ENCODE measurements at places on chromosomes 4 and X.

DNA sequence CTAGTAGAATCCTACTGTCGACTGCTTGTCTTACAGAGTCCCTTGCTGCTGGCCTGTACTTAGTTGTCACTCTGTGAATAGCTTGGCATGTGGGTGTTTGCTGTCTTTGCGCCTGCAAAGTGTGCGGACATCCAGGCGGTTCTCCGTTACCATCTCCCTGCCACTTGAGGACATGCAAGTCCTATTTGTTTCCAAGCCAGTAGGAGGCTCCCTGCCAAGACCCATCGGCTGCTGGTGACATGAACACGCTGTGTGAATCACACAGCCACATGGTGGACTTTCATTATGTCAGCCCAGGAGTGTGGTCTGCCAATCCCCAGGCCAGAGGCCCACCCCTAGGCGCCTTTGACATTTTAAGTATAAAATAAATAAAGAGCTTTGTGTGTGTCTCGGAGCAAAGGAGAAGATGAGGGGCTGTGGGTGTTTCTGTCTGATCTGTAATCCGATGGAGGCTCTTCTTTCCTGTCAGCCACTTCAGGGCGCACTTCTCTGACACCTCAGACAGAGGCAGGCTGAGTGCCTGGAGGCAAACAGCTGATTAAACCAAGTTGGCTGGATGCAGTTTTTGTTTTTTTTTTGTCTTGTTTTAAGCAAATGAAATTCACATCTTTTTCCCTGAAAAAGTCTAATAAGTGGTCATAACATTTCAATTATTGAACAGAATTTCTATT is 51.5 kb downstream of the ALPK1 start:
- DNase-seq: no peak

DNA sequence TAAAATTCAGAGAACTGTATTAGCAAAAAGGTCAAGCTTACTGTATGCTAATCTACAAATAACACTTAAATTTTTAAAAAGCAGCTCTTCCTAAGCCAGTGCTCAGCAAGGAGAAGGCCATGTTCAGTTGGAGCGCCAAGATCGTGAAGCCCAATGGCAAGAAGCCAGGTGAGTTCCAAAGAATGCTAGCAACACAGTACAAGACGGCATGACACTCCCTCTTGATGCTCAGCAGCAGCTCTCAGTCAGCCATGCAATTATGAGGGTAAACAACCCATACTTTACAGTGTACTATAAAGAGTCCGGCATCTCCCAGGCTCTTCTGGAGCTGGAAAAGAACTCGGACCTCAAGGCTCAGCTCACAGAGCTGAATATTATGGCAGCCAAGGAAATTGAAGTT is 34.9 kb downstream of the STX18 start:
- no peak for DNase-seq

DNA sequence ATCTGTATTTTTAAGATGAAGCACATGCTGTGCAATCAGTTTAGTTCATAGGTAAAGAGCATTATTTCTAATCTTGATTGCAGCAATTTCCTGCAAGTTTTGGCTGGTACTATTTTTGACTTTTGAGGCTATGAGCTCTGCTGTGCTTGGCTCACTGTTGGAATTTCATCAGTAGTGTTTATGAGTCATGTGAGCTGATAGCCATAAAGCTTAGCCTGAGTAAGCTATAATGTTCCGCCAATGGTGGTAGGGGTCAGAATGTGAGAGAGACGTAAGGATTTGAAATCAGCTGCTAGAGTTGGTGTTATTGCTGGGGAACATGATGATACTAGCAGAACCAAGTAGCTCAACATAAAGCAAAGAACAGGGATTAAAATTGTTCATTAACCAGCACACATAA is 590.9 kb upstream of the GNPDA2 start:
- DNase-seq: no peak

DNA sequence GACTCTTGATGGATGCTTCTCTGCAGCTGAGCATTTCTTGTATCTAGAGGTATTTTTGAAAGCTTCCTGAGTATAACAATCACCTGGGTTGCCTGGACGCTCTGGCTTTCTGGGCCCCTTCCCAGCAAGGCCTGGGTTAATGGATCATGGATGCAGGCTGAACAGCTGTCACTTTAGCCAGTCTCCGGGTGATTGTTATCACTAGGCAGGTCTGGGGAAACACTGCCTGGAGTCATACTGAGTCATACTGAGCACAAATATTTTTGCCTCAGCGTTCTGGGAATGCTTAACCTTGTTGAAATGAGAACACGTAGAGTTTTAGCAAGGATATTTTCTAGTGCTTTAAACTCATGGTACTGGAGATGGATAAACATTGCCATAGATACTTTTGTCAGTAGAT is 102.6 kb downstream of the PHEX start:
- peak; percentile 25 for DNase-seq

DNA sequence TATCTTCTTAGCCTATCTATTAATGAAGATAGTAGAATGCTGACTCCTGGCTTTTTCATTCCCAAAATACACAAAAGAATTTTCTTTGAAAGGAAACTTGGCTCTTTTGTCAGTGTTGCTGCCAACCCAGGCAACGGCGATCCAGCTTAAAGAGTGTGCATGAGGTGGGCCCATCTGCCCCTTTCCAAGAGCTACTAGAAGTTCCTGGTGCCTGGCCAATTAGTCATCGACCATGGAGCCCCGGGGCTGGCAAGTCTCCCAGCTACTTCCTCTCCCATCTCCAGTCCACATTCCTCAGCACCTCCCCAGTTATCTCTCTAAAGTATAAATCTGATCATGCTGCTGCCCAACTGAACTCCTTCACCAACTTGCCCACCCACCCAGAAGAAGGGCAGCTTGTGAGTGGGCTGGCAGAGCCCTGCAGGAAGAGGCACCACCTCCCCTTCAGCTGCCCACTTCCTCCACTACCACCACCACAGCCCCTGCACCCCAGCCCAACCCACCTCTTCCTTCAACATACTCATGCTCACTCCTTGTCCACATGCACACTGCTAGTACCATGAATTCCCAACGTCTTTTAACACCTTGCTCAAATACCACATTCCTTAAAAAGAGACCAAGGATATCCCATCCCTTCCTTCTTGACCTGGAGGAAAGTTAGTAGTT is 158.2 kb upstream of the MAP3K15 start:
- DNase-seq: peak; percentile 51

GRCh38 chr4:25904748-25905082 is 9.3 kb upstream of the SMIM20 start:
- DNase-seq: no peak

- no peak for DNase-seq
Measured at GRCh38 chr4:63790377-63790776, 618.9 kb downstream of the TECRL start.

DNA sequence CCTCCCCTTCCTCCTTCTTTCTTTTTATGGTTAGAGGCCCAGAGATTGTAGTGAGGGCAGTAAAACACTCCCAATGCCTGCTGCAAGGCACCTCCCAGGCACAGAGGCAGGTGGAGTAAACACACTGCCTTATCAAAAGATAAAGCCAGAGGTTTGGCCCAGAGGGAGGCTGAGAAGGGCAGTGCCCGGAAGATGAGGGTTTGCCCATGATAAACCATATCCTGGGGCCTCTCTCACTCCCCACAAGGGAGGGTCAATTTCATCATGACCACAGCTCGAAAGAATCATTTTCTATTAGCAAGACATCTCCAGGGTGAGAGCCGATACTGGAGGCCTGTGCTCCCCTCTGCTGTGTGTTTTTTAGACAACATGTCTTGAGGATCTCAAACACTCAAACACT is 98.5 kb upstream of the FAM9C start:
- no peak for DNase-seq

GRCh38 chrX:53561912-53562311 is 124.6 kb downstream of the HUWE1 start:
- no peak for DNase-seq

DNA sequence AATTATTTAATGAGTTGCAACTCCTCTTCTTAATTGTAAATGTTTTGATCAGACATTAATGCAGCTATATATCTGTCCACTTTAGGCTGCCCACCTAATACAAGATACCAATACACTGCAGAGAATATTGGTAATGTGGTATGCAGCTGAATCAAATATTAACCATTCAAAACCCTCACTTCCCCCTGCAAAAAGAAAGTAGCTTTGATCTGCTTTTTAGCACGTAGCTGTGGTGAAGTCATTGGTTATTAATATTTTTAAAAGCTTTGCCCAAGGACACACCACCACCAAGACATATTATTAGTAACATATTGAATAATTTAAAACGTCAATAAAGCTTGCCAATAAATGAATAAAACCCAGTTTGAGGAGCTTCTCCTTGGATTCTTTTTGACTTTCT is 28.6 kb upstream of the CYP2U1 start:
- DNase-seq: no peak

DNA sequence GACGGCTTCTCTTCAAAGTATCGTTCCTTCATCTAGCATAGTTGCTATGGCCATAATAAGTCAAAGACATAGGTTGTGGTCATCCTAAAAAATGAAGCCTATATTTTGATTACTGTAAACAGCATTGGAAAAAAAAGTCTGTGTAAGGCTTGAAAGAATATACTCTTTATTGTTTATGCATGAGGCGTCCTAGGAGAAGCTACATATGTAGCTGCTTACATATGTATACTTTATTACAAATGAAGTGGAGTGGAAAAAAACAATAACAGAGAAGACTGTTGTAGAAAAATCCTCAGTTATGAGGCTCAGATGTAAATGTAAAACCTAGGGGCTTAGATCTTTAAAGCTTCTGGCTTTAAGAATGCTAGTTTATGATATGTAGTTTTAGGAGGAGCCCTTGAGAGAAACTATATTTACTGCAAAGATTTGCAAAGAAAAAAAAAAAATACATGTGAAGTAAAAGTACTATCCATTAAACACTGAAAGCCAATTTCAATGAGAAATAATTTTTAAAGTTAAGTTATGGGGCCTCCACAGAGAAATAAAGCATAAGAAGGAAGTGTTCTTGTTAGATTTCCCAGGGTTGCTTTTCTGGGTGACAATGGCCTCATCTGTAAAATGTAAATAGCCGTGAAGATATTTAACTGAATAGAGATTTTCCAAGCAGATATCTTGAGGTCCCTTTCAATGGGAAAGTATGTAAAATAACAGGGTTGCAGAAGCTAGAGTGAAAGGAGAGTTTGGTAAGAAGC is 598.2 kb downstream of the TRIML1 start:
- no peak for DNase-seq

GRCh38 chr4:128350449-128351045 is 62.9 kb upstream of the PGRMC2 start:
- DNase-seq: no peak

DNA sequence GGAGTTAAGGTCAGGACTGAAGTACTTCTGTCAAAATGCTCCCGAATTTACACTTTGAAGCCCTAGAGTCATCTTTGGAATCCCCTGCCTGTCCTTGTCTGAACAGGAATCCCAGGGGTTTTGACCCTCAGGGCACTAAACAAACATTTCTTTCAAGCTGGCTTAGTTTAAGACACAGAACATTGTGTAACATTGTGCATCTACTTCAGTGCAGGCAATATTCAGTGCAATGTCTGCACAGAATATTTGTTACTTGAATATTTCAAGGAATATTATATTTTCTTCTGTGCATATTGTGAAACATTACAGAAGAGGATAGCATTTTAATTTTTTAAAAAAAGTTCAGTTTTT is 763.4 kb downstream of the PCDH18 start:
- DNase-seq: peak; percentile 21

Data from brain pericyte (primary cell).